ENCODE measurements at places on chromosomes 13 and 19. TPM values are rescaled to one million over a fixed set of nuclear protein-coding genes. Genes with fewer than 3 reads are reported as not detected.
A peak's percentile ranks its signal among the peaks of the same experiment; 100 is the strongest.

DNA sequence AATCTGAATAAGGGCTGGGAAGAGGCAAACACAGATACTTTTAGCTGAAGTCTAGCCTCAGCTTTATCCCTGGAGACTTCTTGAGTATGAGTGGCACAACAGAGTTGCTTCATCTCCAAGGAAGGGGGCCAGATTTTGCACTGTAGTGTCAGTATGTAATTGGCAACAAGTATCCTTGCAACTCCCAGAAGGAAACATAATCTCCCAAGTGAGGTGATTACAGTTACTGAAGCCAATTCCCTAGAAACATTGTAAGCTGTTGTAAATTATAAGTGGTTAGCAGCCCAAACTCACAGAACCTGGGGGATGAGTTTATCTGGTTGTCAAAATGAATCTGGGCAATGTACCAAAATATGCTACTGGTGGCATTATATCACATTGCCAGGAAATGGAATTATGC is 2065.7 kb upstream of the PCDH20 start:
- no peaks in the 10 kb centered on the region for H3K4me1 ChIP-seq
- no peak for DNase-seq
- no peaks in the 10 kb centered on the region for H3K36me3 ChIP-seq
- H3K27me3 ChIP-seq: no peaks in the 10 kb centered on the region
- H3K4me3 ChIP-seq: no peak overlapping the region
- no peak overlapping the region for H3K27ac ChIP-seq

- no peaks in the 10 kb centered on the region for H3K36me3 ChIP-seq
- no peaks in the 10 kb centered on the region for H3K4me1 ChIP-seq
- H3K27ac ChIP-seq: no peak overlapping the region
- no peaks in the 10 kb centered on the region for H3K27me3 ChIP-seq
- no peak for DNase-seq
- H3K4me3 ChIP-seq: no peak overlapping the region
Measured at GRCh38 chr13:75946536-75947284, 310.6 kb downstream of the LMO7 start.

GRCh38 chr13:42215578-42216421 is 56.2 kb upstream of the AKAP11 start:
- no peak overlapping the region for H3K4me3 ChIP-seq
- no peaks in the 10 kb centered on the region for H3K4me1 ChIP-seq
- no peaks in the 10 kb centered on the region for H3K27me3 ChIP-seq

DNA sequence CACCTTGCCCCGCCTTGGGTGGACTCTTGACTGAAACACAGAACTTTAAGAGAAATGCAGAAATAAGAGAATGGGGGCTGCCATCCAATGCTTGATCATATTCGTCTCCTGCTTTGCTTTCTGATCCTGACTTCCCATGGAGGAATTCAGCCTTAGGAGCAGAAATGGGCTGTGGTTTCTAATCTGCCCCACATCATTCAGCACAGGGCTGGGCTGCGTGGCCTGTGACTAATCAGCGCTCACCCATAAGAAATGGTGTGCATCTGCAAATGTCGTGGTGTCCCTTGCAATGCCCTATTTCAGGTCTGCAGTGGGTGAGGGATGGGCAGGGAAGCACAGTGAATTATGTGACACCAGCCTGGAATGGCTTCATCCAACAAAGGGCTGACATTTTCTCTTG is 60.7 kb upstream of the URI1 start:
- no peaks in the 10 kb centered on the region for H3K4me1 ChIP-seq
- H3K4me3 ChIP-seq: no peak overlapping the region
- H3K27ac ChIP-seq: no peak overlapping the region
- H3K36me3 ChIP-seq: no peaks in the 10 kb centered on the region
- DNase-seq: no peak

DNA sequence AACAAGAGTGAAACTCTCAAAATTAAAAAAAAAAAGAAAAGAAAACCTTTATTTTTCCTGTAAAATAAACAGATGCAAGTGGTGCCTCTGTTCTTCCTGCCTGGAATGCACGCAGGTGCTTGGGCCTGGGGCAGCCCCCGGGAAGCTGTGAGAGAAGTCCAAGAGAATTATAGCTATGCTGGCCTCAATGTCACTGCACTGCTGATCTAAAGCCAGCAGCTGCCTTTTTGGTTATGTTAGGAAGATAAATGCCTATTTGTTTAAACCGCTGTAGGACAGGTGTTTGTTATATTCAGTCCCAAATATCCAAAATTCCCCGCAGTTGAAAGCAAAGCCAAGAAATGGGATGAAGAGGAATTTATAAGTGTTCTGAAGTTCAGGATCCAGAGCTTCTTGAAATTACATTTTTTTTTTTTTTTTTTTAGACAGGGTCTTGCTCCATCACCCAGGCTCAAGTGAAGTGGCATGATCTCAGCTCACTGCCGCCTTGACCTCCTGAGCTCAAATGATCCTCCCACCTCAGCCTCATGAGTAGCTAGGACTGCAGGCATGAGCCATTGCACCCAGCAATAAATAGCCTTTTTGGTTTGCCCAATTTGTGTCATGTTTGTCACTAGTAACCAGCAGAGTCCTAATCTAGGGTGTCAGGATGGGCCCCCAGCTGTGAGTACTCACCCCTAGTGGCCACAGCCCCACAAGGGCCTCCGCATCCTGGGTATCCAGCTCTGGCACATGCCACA is 2.2 kb downstream of the RINL start:
- H3K36me3 ChIP-seq: no peaks in the 10 kb centered on the region
- H3K27me3 ChIP-seq: no peaks in the 10 kb centered on the region
- peaks cover 4% of the 10 kb centered on the region for H3K4me1 ChIP-seq
- DNase-seq: no peak
- no peak overlapping the region for H3K4me3 ChIP-seq
- H3K27ac ChIP-seq: no peak overlapping the region

- peaks cover 15% of the 10 kb centered on the region for H3K4me1 ChIP-seq
- no peaks in the 10 kb centered on the region for H3K36me3 ChIP-seq
- H3K4me3 ChIP-seq: no peak overlapping the region
- no peak for DNase-seq
- no peak overlapping the region for H3K27ac ChIP-seq
Measured at GRCh38 chr19:1234955-1235380, 2.8 kb downstream of the CBARP start.

DNA sequence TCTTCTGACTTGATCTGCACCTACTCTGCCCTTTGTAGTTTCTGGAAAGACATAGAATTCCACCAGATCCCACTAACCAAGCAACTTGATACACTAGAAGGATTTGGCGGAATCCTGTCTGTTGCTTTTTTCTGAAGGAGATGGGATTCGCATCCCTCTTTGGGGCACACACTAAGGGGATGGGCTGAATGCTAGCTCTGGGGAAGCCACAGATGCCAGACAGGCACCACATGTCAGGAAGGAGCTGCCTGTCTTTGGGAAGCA is 52.1 kb downstream of the SERP2 start:
- H3K27me3 ChIP-seq: no peaks in the 10 kb centered on the region
- DNase-seq: no peak
- no peak overlapping the region for H3K27ac ChIP-seq
- no peaks in the 10 kb centered on the region for H3K4me1 ChIP-seq
- H3K4me3 ChIP-seq: no peak overlapping the region

DNA sequence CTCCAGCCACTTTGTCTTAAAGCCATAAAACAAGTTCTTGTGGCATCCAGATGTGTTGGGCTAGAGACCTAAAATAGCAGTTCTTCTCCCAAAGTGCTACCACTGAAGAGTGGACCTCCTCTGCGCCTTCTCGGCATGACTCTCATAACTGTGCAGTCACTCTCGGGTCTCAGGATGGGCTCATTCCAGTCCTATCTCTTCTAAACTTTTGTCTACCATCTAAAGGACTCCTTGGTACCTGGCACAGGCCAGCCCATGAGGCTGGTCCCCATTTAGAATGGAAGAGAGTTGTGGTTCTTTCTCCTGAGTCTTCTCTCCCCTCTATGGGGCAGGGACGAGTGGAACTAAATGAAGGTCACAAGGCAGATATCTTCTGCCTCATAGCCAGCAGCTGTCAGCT is 272.0 kb upstream of the TMTC4 start:
- DNase-seq: no peak
- no peaks in the 10 kb centered on the region for H3K4me1 ChIP-seq
- H3K27ac ChIP-seq: no peak overlapping the region
- H3K4me3 ChIP-seq: no peak overlapping the region
- H3K27me3 ChIP-seq: no peaks in the 10 kb centered on the region
- H3K36me3 ChIP-seq: no peaks in the 10 kb centered on the region

DNA sequence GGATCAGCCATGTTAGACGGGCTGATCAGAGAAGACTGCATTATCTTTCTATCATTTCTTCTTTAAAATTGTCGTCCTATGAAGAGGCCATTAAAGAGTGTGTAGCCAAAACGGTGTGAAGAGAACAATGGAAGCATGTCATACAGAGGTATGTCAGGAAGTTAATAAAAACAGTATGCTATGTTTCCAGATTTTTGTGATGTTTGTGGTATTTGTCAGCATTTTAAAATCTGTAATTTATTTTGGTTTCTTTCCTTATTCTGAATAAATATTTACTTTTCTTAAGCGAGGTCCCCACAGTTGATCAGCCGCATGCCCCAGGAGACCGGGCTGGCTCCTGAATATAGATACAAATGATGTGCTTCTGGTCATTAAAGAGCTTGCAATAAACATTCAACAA is 142.9 kb upstream of the SERP2 start:
- H3K4me1 ChIP-seq: peaks cover 16% of the 10 kb centered on the region
- no peak overlapping the region for H3K27ac ChIP-seq
- no peak overlapping the region for H3K4me3 ChIP-seq
- no peak for DNase-seq
- no peaks in the 10 kb centered on the region for H3K36me3 ChIP-seq
- no peaks in the 10 kb centered on the region for H3K27me3 ChIP-seq

DNA sequence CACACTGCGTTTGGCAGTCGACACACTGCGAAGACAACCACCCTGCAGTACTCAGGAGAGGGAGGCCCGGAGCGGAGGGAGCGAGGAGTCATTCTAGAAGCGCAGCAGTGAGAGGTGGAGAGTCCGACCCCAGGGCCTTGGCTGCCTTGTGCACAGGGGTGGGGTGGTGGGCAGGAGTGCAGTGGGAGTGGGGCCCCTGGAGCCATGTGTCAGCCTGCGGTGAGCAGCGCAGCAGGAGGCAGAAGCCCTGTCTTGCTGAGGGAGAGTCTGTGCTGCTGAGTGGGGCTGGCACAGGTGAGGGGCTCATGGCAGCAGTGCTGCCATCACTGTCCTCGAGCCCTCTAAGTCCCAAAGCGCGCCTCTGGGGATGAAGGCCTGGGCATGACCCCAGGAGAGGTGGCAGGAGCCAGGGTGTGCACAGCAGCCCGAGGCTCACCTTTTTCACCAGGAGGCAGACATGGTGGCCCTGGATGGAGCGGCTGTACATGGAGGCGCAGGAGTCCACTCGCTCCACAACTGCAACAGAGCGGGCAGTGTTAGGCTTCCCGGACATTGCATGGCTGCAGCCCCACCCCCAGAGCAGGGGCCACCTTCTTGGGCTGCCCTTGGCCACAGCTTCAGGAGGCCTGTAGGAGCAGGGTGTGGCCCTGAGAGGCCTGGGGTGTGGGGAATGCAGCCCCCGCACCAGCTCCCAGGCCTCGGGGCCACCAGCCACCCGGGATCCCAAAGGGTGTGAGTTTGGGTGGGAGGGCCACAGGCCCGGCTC is 11.7 kb downstream of the IZUMO4 start:
- peaks cover 15% of the 10 kb centered on the region for H3K36me3 ChIP-seq
- no peaks in the 10 kb centered on the region for H3K4me1 ChIP-seq
- H3K27me3 ChIP-seq: no peaks in the 10 kb centered on the region
- no peak overlapping the region for H3K27ac ChIP-seq

- H3K27me3 ChIP-seq: no peaks in the 10 kb centered on the region
- no peak overlapping the region for H3K27ac ChIP-seq
- no peaks in the 10 kb centered on the region for H3K36me3 ChIP-seq
- no peak overlapping the region for H3K4me3 ChIP-seq
- H3K4me1 ChIP-seq: no peaks in the 10 kb centered on the region
- no peak for DNase-seq
Measured at GRCh38 chr13:94234738-94235137, 244.7 kb downstream of the DCT start.

- no peak overlapping the region for H3K27ac ChIP-seq
- DNase-seq: no peak
- no peaks in the 10 kb centered on the region for H3K27me3 ChIP-seq
Measured at GRCh38 chr19:19083413-19084178, 19.8 kb downstream of the SLC25A42 start.

DNA sequence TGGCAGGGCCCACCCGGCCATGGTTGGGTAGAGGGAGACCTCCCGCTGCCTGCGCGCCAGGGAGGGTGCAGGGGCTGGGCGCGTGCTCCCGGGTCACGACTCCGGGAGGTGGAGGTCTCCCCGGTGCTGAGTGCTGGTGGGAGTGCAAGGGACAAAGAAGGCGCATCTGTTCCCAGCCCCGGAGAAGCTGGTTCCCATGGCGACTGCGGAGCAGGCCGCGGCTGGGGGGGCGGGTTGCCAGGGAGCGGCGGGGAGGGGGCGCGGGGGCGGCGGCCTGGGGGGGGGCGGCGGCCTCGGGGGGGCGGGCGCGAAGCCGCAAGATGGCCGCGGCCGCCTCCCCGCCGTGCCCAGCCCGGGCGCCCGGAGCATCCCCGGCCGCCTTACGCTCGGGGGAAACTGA is 1.2 kb downstream of the CBARP start:
- DNase-seq: no peak
- no peak overlapping the region for H3K4me3 ChIP-seq
- no peak overlapping the region for H3K27ac ChIP-seq
- H3K4me1 ChIP-seq: peaks cover 23% of the 10 kb centered on the region
- H3K36me3 ChIP-seq: no peaks in the 10 kb centered on the region
- H3K27me3 ChIP-seq: no peaks in the 10 kb centered on the region

DNA sequence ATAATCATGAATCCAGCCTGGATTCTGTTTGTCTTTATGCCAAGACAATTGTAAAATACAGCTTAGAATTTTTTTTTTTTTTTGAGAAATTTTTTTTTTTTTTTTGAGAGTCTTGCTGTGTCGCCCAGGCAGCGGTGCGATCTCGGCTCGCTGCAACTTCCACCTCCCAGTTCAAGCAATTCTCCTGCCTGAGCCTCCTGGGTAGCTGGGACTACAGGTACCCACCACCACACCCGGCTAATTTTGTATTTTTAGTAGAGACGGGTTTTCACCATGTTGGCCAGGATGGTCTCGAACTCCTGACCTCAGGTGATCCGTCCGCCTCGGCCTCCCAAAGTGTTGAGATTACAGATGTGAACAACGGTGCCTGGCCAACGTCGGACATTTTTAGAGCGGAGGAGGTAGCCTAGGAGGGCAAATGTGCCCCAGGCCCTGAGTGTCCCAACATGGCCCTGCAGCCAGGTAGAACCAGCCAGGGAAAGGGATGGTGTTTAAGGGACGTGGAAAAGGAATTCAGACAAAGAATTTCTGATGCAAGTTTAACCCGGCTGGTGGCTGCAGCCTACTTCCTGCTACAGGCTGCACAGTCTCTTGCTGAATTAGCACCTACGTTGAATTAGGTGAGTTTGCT is 89.8 kb downstream of the GNG7 start:
- H3K4me3 ChIP-seq: no peak overlapping the region
- H3K4me1 ChIP-seq: peaks cover 4% of the 10 kb centered on the region
- peak; percentile 13 for DNase-seq
- no peak overlapping the region for H3K27ac ChIP-seq

Gene NUCB1
- 91.4 TPM for total RNA-seq

Gene GNA15
- 0.41 TPM for total RNA-seq

Gene ZNF285
- total RNA-seq: 1.3 TPM

Gene ALOX5AP
- 1.8 TPM for total RNA-seq

Gene PEAK3
- not detected for total RNA-seq

Gene NCAN
- total RNA-seq: 0.04 TPM
